ENCODE measurements at places on chromosomes 2 and 18.

DNA sequence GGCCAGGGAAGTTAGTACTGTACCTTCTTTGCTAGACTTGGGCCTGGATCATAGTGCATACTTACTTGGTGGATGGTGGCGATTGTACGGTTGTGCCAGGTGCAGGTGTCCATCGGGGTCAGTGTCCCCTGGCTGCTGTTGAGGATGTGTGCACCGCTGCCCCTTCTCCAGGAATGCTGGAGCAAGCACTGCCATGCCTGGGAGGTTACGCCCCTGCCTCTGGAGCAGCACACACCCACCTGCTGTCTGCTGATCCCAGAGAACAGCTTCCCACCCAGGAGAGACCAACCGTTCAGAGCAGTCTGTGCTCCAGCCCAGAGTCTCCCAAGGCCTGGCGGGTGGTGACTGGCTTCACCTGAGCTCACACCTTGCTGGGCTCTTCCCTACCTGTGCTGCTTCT lies 286.8 kb upstream of the HS6ST1 start:
- DNase-seq: no peak

DNA sequence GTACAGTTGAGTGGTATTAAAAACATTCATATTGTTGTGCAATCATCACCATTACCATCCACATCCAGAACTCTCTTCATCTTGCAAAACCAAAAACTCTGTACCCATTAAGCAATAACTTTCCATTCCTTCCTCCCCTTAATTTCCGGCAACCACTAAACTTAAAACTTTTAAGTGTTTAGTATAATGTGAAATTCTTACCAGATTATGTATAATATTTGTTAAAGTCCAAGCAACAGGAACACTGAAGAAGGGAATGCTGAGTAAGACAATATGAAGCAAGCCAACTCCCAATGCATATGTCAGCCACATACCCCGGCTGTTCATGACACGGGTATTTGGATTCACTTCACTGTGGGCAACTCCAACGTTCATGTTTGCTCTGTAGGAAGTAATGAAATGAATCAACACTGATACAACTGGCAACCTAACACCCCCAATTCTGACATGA lies 1.9 kb downstream of the ORMDL1 start:
- DNase-seq: no peak

- DNase-seq: no peak
Observed at GRCh38 chr2:204683384-204683783, 138.1 kb downstream of the PARD3B start.

- peak; percentile 36 for DNase-seq
Observed at GRCh38 chr2:217943446-217944321, 59.1 kb downstream of the TNS1 start.

- DNase-seq: no peak
Observed at GRCh38 chr2:85398426-85399182, 11.6 kb downstream of the CAPG start.

DNA sequence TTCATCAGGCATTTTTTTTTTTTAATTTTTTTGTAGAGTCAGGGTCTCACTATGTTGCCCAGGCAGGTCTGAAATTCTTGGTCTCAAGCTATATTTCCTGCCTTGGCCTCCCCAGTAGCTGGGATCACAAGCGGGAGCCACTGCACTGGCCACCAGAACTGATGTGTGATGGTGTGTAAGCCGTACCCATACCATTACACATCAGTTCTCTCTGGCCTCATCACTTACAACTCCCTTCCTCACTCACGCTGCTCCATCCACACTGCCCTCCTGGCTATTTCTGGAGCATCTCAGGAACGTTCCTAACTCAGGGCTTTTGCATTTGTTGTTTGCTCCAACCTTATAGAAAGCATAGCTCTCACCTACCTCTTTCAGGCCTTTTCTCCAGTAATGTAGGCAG lies 834.5 kb upstream of the ID2 start:
- DNase-seq: no peak

GRCh38 chr2:102130647-102130991 lies 11.9 kb upstream of the IL1R1 start:
- DNase-seq: no peak

DNA sequence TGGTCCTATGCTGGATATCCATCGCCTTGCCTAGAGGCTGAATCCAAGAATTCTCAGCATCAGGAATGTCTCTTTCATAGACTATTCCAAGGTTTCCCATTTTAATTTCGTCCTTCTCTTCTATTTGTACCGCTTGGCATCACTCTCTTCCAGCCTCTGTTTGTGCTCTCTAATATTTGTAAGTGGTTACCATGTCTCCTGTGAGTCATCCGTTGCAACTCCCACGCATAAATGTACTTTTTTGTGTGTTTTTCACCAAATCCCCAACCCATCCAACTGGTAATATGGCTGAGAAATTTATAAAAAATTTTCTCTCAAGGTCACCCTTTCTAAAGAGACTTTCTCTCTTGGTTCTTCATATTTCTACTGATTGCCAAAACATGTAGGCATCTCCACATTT lies 21.8 kb downstream of the COLEC12 start:
- DNase-seq: no peak

- no peak for DNase-seq
Observed at GRCh38 chr2:43417300-43417699, 178.5 kb downstream of the THADA start.

- no peak for DNase-seq
Observed at GRCh38 chr18:26206488-26206887, 19.8 kb upstream of the TAF4B start.

GRCh38 chr18:24502667-24503523 lies 42.5 kb downstream of the HRH4 start:
- no peak for DNase-seq

DNA sequence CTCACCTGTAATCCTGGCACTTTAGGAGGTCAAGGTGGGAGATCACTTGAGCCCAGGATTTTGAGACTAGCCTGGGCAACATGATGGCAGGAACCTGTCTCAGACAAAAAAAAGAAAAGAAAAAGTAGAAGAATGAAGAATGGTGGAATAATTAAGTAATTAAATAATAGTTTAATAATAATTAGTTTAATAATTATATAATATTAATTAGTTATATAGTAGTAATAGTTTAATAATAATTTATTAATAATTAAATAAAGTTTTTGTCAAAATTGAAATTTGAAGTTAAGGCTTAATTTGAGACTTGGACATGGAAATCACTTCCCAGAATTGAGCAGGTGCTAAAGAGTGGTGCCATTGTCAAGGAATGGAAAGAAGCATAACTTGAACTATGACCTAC lies 52.2 kb upstream of the ABCA12 start:
- DNase-seq: no peak

DNA sequence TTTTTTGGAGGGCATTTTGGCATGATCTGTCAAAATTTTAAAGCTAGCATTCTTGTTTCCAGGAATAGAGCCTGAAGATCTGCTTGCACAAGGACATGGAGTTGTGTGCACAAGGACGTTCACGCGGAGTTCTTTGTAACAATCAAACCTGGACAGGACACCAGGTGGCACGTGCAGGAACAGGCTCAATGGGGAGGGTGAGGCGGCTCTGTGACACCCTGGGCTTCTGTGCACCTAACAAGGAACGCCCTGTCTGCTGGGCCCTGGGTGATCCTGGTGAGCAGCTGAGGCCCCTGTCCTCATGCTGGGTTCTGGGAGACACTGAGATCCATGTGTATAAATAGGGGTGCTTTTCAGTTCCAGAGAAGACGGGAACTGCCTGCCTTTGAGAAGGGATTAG lies 93.1 kb upstream of the PXDN start:
- DNase-seq: no peak

- no peak for DNase-seq
Observed at GRCh38 chr2:27080140-27080469, 1.7 kb downstream of the EMILIN1 start.

DNA sequence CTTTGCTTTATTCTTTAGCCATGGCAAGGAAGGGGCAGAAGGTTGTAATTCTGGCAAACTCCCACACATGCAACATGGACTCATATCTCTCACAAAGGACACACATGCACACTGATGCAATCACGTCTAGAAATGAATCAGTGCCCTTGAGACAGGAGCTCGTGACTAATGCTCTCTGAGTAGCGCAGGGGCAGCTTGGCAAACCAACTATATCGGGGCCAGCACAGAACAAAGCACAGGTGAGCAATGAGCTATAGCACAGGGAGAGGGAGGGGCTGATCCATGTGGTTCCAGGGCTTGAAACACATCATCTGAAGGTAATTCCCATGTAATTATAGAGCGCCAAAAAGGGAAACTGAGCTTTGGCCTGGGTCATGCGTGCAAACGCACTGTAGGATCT lies 165.2 kb upstream of the KLF7 start:
- DNase-seq: no peak

GRCh38 chr2:10890706-10891270 lies 20.9 kb upstream of the KCNF1 start:
- DNase-seq: no peak

- DNase-seq: no peak
Observed at GRCh38 chr2:152542995-152543481, 174.2 kb downstream of the PRPF40A start.

DNA sequence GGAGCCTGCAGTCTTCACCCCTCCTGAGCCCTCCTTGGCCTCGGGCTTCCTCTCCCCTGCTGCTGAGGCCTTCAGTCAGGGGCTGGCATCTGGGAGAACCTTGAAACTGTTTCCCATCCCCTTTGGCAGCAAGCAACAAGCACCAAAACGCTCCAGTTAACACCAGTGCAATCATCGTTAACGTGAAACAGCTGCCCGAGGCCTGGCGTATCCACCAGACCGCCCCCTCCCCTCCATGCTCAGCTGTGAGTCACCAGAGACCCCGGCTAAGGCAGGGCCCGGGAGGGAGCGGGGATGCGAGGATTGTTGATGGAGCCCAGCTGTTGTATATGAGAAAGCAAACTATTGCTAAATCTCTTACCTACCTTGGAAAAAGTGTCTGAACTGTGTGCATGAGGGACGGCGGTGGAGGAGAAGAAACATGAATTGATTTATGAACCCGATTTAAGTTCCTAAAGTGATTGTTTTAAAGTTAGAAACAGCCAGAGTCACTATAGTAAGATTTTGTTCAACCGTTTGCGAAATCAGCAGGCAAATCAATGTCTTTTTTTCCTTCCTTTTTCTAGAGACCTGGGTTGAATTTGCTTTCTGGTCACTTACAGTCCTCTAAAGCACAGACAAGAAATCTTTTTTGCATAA lies 5.2 kb downstream of the ZFP36L2 start:
- peak; percentile 79 for DNase-seq

DNA sequence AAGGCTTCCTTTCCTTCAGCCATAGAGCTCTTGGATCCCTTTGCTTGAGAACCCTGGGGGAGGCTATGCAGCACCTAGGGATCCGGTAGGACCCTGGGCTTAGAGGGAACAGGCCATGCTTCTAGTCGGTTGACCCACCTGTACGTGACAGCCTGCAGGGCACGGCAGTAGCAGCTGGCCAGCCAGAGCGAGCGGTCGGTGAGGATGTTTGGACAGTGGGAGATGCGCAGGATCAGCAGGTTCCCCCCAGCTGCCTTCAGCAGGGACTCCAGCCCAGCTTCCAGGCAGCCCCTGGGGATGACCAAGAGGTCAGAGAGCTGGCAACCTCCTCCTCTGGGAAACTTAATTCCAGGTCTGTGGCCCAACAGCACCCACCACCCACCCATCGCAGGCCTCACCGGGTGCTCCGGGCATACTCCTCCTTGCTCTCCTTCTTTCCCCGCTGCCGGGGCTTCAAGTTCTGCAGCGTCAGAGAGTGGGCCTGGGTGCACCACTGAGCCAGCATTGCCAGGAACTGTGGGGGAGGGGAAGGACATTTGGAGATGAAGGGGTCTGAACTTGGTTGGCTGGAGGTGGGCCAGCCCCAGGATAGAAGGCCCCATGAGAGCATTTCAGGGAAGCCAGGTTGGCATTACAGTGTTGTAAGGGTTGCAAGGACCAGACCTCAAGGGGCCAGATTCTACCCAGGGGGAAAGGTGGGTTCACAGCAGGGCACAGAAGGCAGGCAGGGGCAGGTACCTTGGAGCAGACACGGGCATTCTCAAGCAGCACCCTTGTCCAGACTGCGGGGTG lies 20.5 kb downstream of the FBXO41 start:
- DNase-seq: no peak

- DNase-seq: no peak
Observed at GRCh38 chr2:106338043-106338442, 130.2 kb downstream of the RGPD3 start.

GRCh38 chr2:62477573-62477972 lies 28.4 kb downstream of the TMEM17 start:
- no peak for DNase-seq

DNA sequence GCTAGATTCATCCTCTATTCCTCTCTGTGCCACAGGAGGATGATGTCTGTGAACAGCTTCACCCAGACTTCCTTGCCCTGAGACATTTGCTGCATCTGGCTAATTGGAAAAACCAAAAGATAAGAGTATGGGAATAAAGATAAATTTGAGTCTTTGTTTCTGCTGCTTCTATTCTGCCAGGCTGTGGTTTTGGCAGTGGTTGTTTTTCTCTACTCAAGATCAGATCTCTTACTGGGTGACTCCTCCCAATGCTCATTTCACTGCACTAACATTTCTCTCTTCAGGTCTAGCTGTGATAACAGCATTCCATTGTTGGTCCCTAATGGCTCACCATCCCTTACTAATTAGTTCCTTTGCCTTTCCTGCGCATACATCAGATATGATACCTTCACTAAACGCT lies 89.5 kb downstream of the CALCRL start:
- DNase-seq: no peak

DNA sequence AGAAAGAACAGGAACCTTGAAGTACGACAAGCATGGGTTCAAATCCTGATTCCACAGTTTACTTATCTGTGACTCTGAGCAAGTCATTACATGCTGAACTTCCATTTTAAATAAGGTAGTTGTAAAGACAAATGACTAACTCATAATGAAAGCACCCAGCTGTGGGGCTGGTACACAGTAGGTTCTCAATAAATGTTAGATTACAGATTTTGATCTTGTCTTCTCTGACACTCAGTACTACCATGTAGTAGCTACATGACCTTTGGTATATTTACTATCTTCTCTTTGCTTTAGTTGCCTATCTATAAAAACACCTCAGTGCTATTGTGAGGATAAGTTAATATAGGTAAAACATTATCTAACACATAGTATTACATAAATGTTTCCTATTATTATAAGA lies 3.2 kb downstream of the TRAK2 start:
- DNase-seq: no peak

DNA sequence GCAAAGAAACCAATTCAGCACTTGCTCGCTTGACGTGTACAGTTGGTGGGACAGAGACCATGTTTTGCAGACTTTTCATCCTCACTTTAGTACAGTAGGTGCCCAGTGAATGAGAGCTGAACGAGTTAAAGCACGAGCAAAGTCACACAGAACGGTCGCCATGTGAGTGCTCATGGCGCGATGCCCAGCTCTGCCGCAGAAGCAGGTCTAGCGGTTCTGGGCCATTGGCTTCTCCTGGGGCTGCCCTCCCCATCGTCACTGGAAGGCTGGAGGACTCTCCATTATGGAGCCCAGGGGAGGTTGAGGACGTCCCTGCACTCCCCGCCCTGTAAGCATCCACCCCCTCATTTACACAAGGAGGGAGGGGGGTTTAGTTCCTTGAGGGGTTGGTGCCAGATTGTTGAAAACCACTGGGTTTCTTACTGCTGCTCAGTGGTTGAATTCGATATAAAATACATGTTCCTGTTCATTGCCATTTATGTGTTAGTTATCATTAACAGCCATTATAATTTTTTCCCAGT lies 24.9 kb downstream of the PTGR3 start:
- no peak for DNase-seq
